ENCODE measurements at places on chromosomes 16 and 17.
A peak's percentile ranks its signal among the peaks of the same experiment; 100 is the strongest.

- peak; percentile 21 for DNase-seq
Observed at GRCh38 chr16:79451196-79451816, 149.2 kb downstream of the MAF start.

GRCh38 chr16:55120826-55121225 is 190.2 kb downstream of the IRX5 start:
- no peak for DNase-seq

GRCh38 chr16:679814-680624 is at the start of gene STUB1:
STUB1 (plus strand) TSS chr16:680410; CDS start chr16:680526, 116 bp downstream.
- DNase-seq: peak; percentile 51

DNA sequence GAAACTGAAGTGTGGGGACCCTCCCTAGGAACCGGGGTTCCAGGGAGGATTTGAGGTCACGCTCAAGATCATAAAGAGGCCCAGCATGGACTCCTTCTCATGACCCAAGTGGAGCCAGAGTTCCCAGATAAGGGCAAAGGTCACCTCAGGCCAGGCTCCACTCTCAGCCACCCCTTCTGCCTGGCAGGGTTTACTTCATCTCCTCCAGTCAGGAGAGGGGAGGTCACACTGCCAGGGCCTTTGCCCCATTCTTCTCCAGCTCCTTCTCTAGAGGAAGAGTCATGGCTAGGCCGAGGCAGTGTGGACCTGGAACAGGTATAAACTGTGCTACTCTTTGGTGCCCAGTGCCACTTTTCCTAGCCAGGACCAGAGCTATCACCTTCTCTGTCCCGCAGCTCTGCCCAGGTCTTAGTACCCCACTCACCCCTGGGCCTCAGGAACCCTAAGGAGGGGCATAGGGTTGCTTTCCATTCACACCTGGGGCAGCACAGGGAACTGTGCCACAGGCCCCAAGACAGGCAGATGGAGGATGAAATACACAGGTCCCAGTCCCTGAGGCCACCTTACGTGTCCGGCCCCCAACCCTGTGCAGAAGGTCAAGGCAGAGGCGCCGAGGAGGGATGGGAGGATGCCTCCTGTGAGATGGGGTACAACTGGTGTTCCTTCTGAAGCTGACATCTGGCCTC is 879 bp upstream of the ACSF2 start:
- DNase-seq: no peak

GRCh38 chr16:79712276-79712675 is 111.7 kb upstream of the MAF start:
- DNase-seq: no peak

DNA sequence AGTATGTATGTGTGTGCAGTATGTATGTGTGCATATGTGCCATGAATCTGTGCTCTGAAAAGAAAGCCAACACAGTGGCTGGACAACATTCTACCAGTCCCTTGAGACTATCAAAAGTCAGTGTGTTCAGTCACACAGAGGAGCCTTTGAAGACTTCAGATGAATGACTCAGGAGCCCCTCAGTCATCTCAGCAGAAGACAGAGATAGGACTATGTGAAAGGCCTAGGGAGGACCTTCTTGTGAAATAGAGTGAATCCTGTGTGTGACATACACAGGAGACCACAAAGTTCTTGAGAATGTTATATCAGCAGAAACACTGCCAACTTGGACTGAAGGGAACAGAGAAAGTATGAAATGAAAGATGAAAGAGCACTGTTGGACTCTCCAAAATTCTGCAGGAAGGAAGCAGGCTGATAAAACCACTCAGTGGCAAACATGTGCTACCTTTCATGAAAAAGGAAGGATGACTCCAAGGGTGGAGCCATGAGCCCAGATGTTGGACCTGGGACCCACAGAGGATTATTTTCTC is 108.4 kb downstream of the METRNL start:
- DNase-seq: no peak

GRCh38 chr17:35790841-35791240 is 4.6 kb downstream of the MMP28 start:
- no peak for DNase-seq

GRCh38 chr16:56609463-56609921 is 1.1 kb downstream of the MT2A start:
- DNase-seq: peak; percentile 52

- DNase-seq: no peak
Observed at GRCh38 chr16:27843800-27844199, 219.7 kb downstream of the GSG1L start.

- DNase-seq: no peak
Observed at GRCh38 chr16:23494188-23494587, 16.1 kb downstream of the GGA2 start.

DNA sequence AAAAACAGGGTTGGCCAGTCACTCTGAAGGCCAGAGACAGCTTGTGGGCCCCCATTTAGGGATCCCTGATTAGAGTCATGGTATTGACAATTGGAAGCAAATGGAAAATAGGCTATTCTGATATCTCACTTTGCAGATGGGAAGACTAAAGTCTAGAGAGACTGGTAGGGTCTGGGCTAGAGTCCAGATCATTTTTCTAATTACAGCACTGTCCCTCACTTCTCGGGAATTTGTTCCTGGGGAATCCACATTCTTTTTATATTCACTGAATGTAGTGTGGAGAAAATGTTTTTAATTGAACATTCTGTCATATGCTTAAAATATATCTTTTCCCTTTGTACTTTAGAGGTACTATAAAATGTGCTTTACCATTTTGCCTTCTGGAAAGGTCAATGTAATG is 1.1 kb downstream of the KATNIP start:
- DNase-seq: no peak

DNA sequence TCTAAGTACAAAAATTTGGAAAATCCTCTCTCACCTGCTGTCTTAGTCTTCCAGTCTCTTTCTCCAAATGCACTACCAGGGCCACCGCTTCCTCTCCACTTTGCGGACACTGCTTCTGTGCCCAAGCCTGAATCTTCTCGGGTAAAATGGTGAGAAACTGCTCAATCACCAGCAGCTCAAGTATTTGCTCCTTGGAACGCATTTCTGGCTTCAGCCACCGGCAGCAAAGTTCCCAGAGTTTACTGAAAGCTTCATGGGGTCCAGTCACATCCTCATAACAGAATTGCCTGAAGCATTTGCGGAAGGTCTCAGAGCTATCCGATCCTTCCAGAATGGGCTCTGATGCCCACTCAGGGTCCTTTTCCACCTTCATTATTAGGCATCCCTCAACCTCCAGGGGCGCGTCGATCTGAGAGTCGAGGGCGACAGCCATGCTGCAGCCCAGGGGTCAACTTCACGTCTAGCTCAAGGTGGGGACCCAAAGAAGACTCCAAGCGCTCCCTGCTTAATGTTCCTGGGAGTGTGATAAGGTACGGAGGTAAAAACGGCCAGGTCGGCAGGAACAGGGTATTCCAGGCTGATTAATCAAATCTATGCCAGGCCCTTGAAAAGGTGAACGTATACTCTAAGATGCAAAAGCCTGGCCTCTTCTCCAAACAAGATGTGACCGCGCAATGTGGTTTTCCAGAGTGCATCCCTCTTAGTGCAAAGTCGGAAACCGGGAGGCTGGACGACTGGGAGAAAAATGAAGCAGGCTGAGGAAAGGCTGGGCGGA is 763 bp downstream of the ZKSCAN2 start:
- DNase-seq: no peak

- DNase-seq: no peak
Observed at GRCh38 chr17:65697661-65698060, 136.2 kb upstream of the AXIN2 start.

DNA sequence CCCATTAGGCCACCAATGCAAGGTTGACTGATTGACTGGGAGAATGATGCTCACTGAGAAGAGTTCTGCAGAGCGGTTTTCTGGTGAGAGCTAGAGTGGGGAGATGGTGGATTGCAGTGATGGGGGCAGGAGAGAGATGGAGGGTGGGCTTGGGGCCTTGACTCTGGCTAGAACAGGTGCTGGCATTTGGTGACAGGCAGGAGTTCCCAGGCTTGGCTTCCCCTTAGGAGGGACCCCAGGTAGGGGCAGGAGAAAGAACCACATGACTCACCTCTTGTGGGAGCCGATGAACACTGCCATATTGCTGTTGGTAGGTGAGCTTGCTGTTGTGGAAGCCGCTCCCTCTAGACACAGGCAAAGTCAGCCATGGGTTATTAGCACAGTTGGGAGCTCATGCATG is 8.0 kb downstream of the CD300LB start:
- DNase-seq: no peak

GRCh38 chr17:82477934-82478333 is 19.4 kb downstream of the NARF start:
- no peak for DNase-seq

- no peak for DNase-seq
Observed at GRCh38 chr16:4172070-4172469, 55.8 kb upstream of the ADCY9 start.

All from GF-D8 (cell line).